ENCODE measurements at places on chromosomes 1 and 21.

DNA sequence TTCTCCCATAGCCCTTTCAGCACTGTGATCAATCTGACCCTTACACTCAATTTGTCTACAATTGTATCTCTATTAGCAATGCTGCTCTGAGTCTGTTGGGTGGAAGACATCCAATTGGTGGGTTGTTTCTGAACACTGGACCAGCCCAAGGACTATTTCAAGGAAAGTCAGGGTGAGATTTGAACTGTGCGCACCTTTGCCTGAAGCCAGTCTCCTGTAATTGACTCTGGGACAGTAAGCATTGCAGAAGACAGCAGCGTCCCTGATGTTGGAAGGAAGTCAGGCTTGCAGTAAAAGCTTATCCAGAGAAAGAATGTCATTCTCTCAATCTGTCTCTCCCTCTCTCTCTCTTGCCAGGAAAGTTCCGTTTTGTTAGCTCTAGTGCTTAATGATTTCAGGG is 233.9 kb downstream of the KIF26B start:
- no peak for DNase-seq

DNA sequence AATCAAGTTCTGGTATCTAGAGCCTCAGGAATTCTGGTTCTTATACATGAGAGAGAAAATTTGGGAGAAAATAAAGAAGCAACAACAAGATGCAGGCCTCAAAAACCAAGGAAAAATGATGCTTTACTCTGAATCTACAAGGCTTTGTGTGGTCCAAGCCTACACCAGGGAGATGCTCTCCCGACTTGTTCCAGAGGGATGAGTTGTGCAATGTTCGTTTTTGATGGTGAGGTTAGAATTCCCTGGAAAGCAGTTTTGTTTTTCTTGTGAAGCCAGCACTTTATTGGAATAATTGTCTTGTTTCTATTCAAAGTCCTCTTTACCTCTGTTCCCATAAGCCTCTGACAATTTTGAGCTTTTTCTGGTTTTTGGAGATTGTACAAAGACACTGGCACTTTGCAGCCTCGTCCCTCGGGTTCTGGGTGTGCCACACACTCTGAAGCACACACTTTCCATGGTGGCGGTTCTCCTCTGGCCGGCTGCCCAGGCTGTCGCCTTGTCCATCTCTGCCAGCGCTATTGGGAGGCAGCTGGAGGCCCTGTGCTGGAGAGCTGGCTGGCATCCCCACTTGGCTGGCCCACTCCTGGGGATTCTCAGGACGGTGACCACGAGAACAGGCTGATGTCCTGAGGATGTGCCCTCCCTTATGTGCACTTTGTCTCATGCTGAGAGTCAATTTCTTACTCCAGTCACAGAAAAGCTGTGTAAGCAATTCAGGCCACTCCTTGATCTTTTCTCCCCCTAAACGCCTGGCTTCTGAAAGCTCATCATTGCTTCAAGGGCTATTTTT is 70.2 kb downstream of the EDEM3 start:
- no peak for DNase-seq

GRCh38 chr21:27673581-27673980 is 706.7 kb upstream of the ADAMTS5 start:
- no peak for DNase-seq

- DNase-seq: no peak
Observed at GRCh38 chr1:227944931-227945890, 2.5 kb downstream of the WNT9A start.

DNA sequence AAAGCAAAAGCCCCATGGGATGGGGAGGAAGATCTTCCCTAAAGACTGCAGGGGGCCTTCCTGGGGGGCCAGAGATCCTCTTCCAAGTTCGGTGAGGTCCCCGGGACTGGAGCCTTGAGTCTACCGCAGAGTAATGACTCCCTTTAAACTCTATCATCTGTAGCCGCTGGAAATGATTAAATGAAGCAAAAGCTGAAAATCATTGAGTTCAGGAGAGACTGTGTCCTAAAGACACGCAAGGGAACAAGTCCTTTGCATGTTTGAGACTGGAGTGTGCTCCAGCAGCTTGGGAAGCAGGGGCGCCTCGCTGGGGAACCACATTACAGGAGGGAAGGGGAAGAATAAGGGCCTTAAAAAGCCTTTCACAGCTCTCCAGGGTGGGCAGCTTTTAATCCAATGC is 70.2 kb downstream of the WDR4 start:
- no peak for DNase-seq

DNA sequence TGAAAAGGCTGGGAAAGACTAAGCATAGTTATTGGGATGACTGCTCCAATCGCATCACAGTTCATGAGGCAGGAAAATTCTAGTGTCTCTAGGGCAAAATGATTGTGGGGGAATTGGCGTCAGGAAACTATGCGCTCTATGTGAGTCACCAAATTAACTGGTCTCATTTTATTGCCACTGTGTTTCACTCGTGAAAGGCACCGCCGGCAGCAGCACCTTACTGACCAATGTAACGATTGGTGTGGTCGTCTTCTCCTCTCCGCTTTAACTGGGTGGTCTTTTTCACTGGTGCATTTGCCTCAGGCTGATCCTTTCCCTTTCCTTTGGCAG is 83.5 kb downstream of the SPAG17 start:
- no peak for DNase-seq

GRCh38 chr1:151581451-151581850 is 30.4 kb upstream of the SNX27 start:
- DNase-seq: no peak

- no peak for DNase-seq
Observed at GRCh38 chr1:229620876-229621275, 5.0 kb downstream of the TAF5L start.

DNA sequence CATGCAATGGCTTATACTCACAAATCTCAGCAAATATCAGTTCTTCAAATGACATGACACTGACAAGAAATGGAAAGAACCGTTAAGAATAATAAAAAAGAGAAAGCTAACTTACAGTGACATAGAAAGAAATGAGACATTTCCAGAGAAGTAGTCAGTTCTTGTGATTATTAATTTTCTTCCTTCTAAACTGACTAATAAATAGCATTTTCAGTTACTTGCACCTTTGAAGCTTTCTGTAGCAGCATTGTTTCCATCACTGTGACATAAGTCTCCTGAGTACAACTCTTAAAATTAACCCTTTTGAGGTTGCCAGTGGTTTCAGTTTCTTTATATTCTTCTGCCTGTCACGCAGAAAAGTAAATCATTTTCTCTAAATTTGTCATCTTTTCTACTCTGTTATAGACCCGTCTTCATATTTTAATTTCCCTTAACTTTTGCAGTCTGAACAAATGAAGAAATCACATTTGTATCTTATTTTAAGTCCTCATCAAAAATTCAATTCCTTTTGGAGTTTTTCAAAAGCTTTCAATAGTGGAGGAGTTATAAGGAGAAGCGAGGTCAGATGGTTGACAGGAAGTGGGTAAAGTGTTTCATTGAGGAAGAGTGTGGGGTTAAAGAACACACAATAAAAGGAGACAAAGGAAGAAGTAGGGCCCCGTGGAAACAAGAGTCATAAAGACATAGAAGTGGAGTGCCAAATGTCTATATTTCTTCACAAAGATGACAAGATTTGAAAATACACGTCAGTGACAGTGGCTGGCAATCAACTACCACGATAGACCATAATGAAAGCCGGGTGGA is 57.9 kb upstream of the S1PR1 start:
- no peak for DNase-seq

DNA sequence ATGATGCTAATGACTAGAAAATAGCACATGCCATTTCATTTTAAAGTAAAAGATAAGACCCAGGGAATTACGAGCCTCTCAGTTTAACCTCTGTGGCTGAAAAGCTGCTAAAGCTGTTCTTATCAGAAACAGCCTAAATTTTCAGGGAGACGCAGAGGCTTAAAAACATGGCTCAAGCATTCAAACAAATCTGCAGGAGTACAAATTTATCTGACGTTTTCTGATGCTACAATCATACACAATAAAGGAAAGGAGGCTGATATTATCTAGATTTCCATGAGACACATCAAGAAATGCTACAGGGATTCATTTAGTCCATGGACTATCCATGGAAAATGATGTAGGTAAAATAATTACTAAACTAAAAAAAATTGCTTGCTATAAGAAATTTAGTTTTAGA is 65.3 kb upstream of the SCYL3 start:
- DNase-seq: no peak

DNA sequence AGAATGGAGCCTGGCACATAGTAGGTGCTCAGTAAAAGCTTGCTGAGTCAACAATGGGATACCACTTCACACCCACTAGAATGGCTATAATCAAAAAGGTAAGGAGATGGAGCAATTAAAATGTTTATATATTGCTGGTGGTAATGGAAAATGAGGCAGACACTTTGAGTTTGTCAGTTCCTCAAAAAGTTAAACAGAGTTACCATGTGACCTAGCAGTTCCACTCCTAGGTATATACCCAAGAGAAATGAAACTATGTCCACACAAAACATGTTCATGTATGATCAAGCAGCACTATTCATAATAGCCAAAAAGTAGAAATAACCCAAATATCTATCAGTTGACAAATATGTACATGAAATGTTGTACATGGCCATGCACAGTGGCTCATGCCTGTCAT is 74.8 kb upstream of the ECE1 start:
- peak; percentile 7 for DNase-seq

GRCh38 chr1:40155910-40156309 is 5.3 kb upstream of the RLF start:
- no peak for DNase-seq

- DNase-seq: no peak
Observed at GRCh38 chr1:81174811-81175476, 625.8 kb upstream of the ADGRL2 start.

- no peak for DNase-seq
Observed at GRCh38 chr1:30845237-30845903, 63.2 kb downstream of the SDC3 start.

DNA sequence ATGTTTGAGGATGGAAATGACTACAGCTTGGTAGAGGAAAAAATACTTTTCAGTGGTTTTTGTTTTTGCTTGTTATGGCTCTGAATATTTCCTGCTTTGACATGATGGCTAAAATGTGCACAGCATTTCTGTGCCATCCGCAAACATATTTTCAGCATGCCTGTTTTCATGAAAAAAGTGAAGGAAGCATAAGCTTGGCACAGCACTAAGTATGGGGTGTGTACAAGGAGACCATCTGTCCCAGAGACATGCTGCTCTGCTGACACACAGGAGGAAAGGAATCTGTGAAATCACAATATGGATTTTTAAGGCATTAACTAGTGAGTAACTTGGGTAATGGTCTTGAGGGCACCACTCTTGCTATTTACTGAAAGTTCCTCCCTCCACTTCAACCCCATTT is 595.5 kb downstream of the RWDD3 start:
- no peak for DNase-seq

Measured in GF-D8 (cell line).